Skin of body (tissue), 3 donors: ENCODE measurements at places on chromosomes 5 and 9. TPM values are rescaled to one million over a fixed set of nuclear protein-coding genes. Genes with fewer than 3 reads are reported as not detected.

Gene DDX4
- total RNA-seq, result not detected

Gene LVRN
- total RNA-seq, result 18.4 TPM

- no peak for DNase-seq
These were observed 106.4 kb upstream of the ASTN2 start for GRCh38 chr9:117521293-117521692.

- no peak for DNase-seq
These were observed 14.4 kb downstream of the RALGDS start for GRCh38 chr9:133106511-133107244.

DNA sequence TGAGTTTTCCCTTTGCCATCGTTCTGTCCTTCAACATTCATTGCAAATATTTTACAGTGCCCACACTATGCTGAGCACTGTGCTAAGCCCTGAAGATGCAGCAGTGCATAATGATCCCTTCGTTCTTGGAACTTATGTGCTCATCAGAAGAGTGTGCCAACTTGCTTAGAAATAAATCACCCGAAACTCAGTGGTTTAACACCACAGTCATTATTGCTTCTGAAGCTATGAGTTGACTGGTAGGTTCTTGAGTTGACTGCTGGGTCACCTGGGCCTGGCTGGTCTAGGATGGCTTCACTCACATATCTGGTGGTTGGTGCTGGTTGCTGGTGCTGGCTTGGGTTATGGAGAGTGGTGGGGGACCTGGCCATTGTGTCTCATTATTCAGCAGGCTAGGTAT is 20.9 kb downstream of the PCSK5 start:
- no peak for DNase-seq

DNA sequence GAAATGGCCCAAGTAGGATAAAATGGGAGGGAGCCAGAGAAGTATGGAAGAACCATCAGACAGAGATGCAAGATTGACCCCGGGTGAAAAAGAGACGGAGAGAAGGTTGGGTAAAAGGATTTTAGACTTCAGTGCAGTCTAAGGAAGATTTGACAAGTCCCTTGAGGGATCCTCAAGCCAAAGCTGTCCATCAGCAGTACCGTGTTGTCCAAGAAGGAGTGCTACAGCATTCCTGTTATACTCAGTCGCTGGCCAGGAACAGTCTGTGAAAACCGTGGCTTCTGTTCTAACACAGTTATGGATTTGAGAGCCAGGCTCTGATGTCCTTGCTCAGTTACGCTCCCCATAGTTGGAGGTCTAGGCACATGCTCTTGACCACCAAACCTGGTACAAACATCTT is 383.9 kb upstream of the DAB2 start:
- DNase-seq, result no peak
